ENCODE measurements at places on chromosomes 12 and 14. TPM values are rescaled to one million over a fixed set of nuclear protein-coding genes. Genes with fewer than 3 reads are reported as not detected.

FITM1 gene
- total RNA-seq: not detected

ADAM21 gene
- total RNA-seq: 0.44 TPM

ANG gene
- 3.7 TPM for total RNA-seq

GNB3 gene
- total RNA-seq: 0.44 TPM

CKAP4 gene
- 92.3 TPM for total RNA-seq

SERPINA12 gene
- not detected for total RNA-seq

SPRYD4 gene
- total RNA-seq: 1.3 TPM

PMCH gene
- not detected for total RNA-seq

TMCC3 gene
- 21.7 TPM for total RNA-seq

TDRD9 gene
- total RNA-seq: 0.06 TPM

GPHB5 gene
- not detected for total RNA-seq

P2RX2 gene
- not detected for total RNA-seq

Data from bladder microvascular endothelial cell (primary cell).